ENCODE measurements at places on chromosomes 7 and 10. TPM values are rescaled to one million over a fixed set of nuclear protein-coding genes. Genes with fewer than 3 reads are reported as not detected.

GRCh38 chr7:46173476-46174195, 252.6 kb upstream of the IGFBP3 start:
- DNase-seq, result no peak
- no peaks in the 10 kb centered on the region for H3K27me3 ChIP-seq

DNA sequence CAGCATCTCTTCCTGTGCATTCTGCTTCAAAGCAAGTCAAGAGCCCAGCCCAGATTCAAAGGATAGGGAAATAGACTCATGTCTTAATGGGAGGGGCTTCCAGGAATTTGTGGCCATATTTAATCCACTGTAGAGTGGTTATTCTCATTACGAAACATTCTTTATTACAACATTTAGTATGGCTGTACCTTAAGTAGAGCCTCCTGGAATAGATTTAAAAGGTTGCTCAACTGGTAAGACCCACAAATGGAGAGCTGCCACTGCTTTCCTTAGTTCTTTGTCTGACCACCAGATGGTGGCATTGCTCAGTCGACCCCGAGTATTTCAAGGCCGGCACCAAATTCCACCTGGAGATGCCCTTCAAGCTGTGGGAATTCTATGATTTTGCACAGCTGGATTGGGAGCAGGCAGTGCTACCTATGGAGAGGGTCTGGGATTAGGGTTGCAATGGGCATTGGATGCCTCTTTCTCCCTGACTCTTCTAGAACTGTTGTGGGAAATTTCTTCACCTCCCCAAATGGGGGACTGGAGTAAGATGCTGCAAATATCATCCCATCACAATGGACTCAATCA, 102.2 kb downstream of the RBM20 start:
- no peak overlapping the region for H3K27ac ChIP-seq
- H3K4me1 ChIP-seq, result no peaks in the 10 kb centered on the region
- H3K27me3 ChIP-seq, result no peaks in the 10 kb centered on the region
- DNase-seq, result peak; percentile 75

GRCh38 chr7:40733578-40733977, 598.8 kb downstream of the SUGCT start:
- no peaks in the 10 kb centered on the region for H3K27me3 ChIP-seq
- H3K4me1 ChIP-seq, result peaks cover 5% of the 10 kb centered on the region
- DNase-seq, result peak; percentile 25
- no peak overlapping the region for H3K4me3 ChIP-seq
- H3K36me3 ChIP-seq, result no peaks in the 10 kb centered on the region

The ERVW-1 gene
- not detected for total RNA-seq

The UCN3 gene
- 4.0 TPM for total RNA-seq

GRCh38 chr7:144113651-144114050, 4.3 kb downstream of the OR2A2 start:
- DNase-seq, result no peak
- no peak overlapping the region for H3K27ac ChIP-seq
- H3K4me1 ChIP-seq, result no peaks in the 10 kb centered on the region
- H3K4me3 ChIP-seq, result no peak overlapping the region
- H3K27me3 ChIP-seq, result no peaks in the 10 kb centered on the region
- no peaks in the 10 kb centered on the region for H3K36me3 ChIP-seq

The CSTF2T gene
- total RNA-seq, result 21.1 TPM

The LLCFC1 gene
- total RNA-seq, result not detected

The CNNM2 gene
- 29.3 TPM for total RNA-seq

- H3K27ac ChIP-seq, result no peak overlapping the region
- H3K27me3 ChIP-seq, result no peaks in the 10 kb centered on the region
- no peaks in the 10 kb centered on the region for H3K4me1 ChIP-seq
- H3K4me3 ChIP-seq, result no peak overlapping the region
Observed at GRCh38 chr10:79927111-79927828, 21.6 kb downstream of the SFTPD start.

DNA sequence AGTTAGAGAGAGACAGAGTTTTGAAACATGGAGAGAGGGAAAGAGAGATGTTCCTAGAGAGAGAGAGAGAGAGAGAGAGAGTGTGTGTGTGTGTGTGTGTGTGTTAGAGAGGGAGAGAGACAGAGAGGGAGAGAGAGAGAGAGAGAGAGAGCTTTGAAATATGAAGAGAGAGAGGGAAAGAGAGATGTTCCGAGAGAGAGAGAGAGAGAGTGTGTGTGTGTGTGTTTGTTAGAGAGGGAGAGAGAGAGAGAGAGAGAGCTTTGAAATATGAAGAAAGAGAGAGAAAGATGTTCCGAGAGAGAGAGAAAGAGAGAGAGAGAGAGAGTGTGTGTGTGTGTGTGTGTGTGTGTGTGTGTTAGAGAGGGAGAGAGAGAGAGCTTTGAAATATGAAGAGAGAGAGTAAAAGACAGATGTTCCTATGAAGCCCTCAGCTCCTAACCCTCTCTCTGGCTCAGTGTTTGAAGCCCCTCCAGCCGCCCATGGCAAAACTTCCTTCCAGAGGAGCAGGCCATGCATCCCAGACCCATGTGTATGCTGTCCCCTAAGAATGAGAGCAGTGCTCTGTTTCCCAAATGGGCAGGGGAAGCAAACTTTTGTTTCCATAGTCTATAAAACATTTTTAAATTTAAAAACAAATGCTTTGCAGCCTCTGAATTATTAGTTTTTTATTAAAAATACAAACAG, 130.9 kb downstream of the KCNMA1 start:
- no peaks in the 10 kb centered on the region for H3K4me1 ChIP-seq
- H3K27me3 ChIP-seq, result no peaks in the 10 kb centered on the region
- no peaks in the 10 kb centered on the region for H3K36me3 ChIP-seq
- no peak overlapping the region for H3K27ac ChIP-seq
- DNase-seq, result no peak

The MMD2 gene
- not detected for total RNA-seq

The CYP2C19 gene
- 0.16 TPM for total RNA-seq

- H3K27ac ChIP-seq, result no peak overlapping the region
- H3K27me3 ChIP-seq, result no peaks in the 10 kb centered on the region
- H3K36me3 ChIP-seq, result no peaks in the 10 kb centered on the region
- H3K4me1 ChIP-seq, result no peaks in the 10 kb centered on the region
- DNase-seq, result no peak
- H3K4me3 ChIP-seq, result no peak overlapping the region
Observed at GRCh38 chr7:140080919-140081318, 18.2 kb upstream of the PARP12 start.

DNA sequence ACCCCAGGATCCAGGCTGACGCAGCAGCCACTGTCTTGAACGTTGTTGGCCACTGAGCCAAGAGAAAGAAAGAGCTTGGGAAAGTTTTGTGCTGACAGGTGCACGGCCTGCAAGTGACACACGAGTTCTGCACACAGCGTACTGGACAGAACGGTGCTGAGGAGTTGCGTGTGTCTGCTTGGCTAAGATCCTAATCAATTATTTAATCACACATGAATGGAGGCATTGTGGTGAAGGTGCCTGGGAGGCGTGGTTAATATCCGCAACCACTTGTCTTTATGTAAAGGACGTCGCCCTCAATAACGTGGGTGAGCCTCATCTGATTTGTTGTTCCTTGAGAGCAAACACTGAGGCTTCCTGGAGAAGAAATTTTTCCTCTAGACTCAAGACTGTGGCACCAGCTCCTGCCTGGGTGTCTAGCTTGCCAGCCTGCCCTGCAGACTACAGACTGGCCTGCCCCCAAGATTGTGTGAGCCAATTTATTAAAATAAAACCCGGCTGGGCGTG, 16.6 kb upstream of the GNA12 start:
- no peak overlapping the region for H3K27ac ChIP-seq
- DNase-seq, result no peak
- no peaks in the 10 kb centered on the region for H3K36me3 ChIP-seq
- H3K4me3 ChIP-seq, result no peak overlapping the region
- H3K4me1 ChIP-seq, result no peaks in the 10 kb centered on the region

The FEZF1 gene
- total RNA-seq, result not detected

The MUC3A gene
- total RNA-seq, result 149 TPM

The FAM25A gene
- total RNA-seq, result not detected

DNA sequence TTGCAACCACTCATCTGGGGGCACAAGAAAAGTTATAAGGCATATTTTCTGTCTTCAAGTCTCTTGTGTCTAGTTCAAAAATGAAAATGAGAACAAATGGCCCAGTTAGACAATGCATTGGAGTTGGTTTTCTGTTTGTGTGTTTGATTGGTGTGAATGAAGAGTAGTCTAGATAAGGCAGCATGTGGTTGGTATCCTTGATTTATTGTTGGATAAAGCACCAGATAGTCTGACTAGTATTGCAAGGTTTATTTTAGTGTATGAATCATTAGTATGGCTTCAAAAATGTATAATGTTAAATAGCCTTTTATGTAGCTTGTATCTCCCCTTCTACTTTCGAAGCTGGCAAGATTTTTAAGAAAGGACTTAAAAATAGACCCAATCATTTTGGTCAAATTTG, 237.3 kb downstream of the CDK14 start:
- H3K27ac ChIP-seq, result no peak overlapping the region
- H3K36me3 ChIP-seq, result no peaks in the 10 kb centered on the region
- no peaks in the 10 kb centered on the region for H3K27me3 ChIP-seq
- no peak for DNase-seq
- no peaks in the 10 kb centered on the region for H3K4me1 ChIP-seq

The RNLS gene
- 19.1 TPM for total RNA-seq

The PRPS1L1 gene
- not detected for total RNA-seq

- no peaks in the 10 kb centered on the region for H3K27me3 ChIP-seq
- H3K27ac ChIP-seq, result no peak overlapping the region
- H3K4me3 ChIP-seq, result no peak overlapping the region
- no peaks in the 10 kb centered on the region for H3K36me3 ChIP-seq
Observed at GRCh38 chr7:78578686-78579085, 780.1 kb downstream of the PHTF2 start.

The PDE6C gene
- not detected for total RNA-seq

DNA sequence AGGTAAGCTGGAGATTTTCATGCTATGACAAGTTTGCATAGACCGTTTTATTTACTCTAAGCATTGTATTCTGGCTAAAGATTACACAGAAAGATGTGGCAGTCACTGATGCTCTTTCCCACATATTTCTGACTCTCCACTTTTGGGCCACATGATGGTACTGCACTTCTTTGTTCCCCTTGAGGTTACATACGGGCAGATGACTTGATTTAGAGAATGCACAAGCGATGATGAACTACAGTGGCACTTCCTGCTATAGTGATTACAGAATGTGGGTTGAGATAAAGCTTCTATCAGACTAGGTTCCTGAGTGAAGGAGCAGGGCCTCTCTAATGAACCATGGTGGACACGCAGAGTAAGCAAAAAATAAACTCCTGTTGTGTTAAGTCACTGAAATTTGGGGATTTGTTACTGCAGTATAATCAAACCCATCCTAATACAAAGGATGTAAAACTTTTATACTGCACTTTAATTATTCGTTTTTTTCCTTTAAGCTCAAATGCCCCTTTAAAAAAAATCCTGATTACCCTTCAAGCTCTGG, 177.9 kb downstream of the TAX1BP1 start:
- no peaks in the 10 kb centered on the region for H3K27me3 ChIP-seq
- H3K4me3 ChIP-seq, result no peak overlapping the region
- no peak for DNase-seq
- H3K27ac ChIP-seq, result no peak overlapping the region

GRCh38 chr7:50376056-50376820, 71.7 kb downstream of the IKZF1 start:
- H3K27me3 ChIP-seq, result no peaks in the 10 kb centered on the region
- no peak for DNase-seq
- H3K36me3 ChIP-seq, result no peaks in the 10 kb centered on the region
- H3K4me1 ChIP-seq, result no peaks in the 10 kb centered on the region
- H3K4me3 ChIP-seq, result no peak overlapping the region

DNA sequence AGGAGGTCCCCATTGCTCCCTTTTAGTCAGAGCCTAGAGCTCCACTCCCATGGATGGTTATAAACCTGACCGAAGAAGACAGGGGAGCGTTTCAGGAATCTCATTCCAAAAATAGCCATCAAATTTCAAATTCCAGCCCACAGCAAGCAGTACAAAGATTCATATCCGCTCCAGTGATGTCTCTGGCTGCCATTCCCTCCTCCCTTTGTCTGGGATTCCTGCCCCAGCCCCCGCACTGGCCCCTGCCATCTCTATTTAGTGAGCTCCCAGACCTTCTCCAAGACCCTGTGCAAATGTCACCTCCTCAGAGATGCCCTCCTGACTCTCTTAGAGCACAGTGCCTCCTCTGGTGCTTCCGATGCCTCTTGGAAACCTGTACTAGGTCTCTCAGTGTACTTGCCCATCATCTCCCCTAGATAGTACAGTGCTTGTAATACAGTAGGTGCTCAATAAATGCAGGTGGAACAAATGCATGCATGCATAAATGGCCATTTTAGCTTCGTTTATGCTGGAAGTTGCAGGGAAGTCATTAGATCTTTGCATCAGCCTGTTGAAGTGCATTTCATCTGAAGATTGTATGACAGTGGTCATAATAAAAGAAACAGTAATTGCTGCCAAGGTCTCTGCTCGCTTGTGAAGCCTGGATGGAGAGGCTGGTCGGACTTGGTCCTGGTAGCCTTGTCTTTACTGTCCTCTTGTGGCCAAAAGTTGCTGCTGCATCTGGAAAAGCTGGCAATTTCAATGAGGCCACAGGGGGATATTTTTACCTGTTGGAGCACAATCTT, 32.0 kb upstream of the HABP2 start:
- no peak overlapping the region for H3K4me3 ChIP-seq
- peak; percentile 68 for DNase-seq
- no peaks in the 10 kb centered on the region for H3K27me3 ChIP-seq
- H3K27ac ChIP-seq, result no peak overlapping the region

All from colonic mucosa (tissue), 4 donors.